Left ventricle myocardium inferior (tissue), 1 donor: ENCODE measurements at places on chromosomes 13 and 19. TPM values are rescaled to one million over a fixed set of nuclear protein-coding genes. Genes with fewer than 3 reads are reported as not detected.

The LILRB1 gene
- 1.5 TPM for total RNA-seq

The CYP2A7 gene
- not detected for total RNA-seq

The GJA3 gene
- 17.6 TPM for total RNA-seq

The SIGLEC11 gene
- 0.55 TPM for total RNA-seq

The NXNL1 gene
- 0.33 TPM for total RNA-seq

The MIA gene
- total RNA-seq, result not detected

The ZNF763 gene
- total RNA-seq, result 3.1 TPM

The SLC6A16 gene
- 1.1 TPM for total RNA-seq

The ZNF90 gene
- total RNA-seq, result 0.66 TPM

The MAP3K10 gene
- 17.1 TPM for total RNA-seq

The GGN gene
- not detected for total RNA-seq

The ONECUT3 gene
- not detected for total RNA-seq
